Epithelial cell of esophagus (primary cell): ENCODE measurements at places on chromosomes 2 and 18.

DNA sequence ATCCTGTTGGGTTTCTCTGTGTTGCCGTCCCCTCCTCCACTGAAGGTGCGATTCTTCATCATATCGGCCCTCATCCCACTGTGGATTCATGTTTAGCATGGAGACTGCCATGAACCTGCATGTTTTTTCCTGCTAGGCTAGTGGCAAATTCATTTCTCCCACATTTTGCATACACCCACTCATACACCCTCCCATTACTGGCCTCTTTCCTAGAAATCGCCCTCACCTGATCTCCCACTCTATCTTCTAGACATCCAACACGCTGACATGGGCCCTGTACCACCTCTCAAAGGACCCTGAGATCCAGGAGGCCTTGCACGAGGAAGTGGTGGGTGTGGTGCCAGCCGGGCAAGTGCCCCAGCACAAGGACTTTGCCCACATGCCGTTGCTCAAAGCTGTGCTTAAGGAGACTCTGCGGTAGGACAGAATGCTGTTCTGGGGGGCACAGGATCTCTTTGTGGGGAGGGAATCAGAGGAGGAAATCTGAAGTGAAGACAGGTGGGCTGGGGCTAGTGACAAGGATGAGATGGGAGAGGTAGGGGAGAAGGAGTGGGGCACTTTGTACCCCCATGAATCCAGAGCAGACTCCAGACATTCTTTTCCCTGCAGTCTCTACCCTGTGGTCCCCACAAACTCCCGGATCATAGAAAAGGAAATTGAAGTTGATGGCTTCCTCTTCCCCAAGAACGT, 17.7 kb downstream of the PRKAG3 start:
- DNase-seq, result no peak

GRCh38 chr2:16722677-16723076, 57.0 kb upstream of the CYRIA start:
- no peak for DNase-seq

GRCh38 chr2:39620067-39620466, 45.6 kb upstream of the TMEM178A start:
- peak; percentile 84 for DNase-seq

DNA sequence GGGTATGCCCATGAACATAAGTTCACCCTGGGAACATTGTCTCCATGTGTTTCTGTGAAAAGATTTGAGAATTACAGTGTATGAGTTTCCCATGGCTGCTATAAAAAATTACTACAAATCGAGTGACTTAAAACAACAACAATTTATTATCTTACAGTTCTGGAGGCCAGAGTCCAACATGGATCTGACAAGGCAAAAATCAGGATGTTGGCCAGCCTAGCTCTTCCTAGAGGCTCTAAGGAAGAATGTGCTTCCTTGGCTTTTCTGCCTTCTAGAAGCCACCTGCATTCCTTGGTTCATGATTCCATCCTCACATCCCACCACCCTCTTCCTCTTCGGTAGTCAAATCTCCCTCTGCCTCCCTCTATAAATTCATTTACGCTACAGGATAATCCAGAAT, 38.6 kb downstream of the FAM124B start:
- DNase-seq, result no peak

GRCh38 chr2:181762848-181763247, 82.5 kb upstream of the NEUROD1 start:
- no peak for DNase-seq

- DNase-seq, result peak; percentile 21
Measured at GRCh38 chr2:226524381-226524843, 275.2 kb downstream of the IRS1 start.

GRCh38 chr18:59624369-59624765, 72.9 kb downstream of the CCBE1 start:
- DNase-seq, result no peak

GRCh38 chr18:36733150-36733549, 95.7 kb downstream of the TPGS2 start:
- DNase-seq, result no peak

DNA sequence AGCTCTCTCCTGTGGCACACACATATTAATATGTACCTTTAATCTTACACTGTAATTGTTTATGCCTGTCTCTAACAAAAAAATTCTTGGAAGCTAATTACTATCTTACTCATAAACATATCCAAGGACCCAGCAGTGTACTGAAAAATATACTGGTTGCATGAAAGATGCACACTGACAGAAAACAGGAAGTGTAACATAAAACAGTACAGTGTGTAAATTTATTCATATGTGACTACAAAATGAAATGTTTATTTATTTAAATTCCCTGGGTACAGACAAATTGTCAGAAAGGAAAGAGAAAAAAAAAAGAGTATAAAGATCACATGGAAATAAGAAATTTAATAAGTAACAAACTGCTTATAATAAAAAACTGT, 28.5 kb downstream of the TMEM131 start:
- DNase-seq, result no peak

DNA sequence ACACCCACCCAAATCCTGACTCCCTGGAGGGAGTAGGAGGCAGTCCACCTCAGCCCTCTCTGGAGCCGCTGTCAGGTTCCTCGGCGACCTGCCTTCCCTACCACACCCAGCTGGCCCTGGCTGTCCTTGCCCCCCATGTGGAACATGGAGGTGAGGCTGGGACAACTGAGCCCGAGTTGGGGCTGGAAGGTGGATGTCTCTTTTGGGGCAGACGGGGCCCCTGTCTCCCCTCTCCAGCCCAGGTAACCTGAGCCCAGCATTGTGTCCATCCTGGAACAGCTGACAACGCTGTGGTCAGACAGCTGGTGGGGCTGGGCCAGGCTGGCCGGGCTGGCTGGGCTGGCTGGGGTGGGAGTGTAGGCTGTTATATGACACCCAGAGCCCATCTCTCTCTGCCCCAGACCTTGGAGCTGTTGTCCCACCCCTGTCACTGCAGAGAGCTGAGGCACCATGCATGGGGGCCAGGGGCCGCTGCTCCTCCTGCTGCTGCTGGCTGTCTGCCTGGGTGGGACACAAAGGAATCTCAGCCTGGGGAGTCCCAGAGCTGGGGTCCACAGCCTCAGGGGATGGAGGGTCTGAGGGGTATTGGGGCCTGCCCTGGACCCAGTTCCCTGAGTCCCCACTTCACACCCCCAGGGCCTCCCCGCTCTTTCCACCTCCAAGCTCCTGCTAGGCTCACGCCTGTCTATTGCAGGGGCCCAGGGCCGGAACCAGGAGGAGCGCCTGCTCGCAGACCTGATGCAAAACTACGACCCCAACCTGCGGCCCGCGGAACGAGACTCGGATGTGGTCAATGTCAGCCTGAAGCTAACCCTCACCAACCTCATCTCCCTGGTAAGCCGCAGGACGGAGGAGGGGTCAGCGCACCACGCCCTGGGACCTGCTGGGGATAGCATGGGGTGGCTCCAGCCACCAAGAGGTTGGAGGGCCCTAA, at the start of gene CHRNG:
Gene CHRNG, plus strand, starts transcription at position 395 of the 934 bp plus-strand sequence. Its CDS starts 56 bp downstream, at position 451.
- no peak for DNase-seq

GRCh38 chr2:180625006-180625844, 355.2 kb upstream of the UBE2E3 start:
- DNase-seq, result peak; percentile 62

- DNase-seq, result peak; percentile 51
Measured at GRCh38 chr2:209476367-209477208, 52.7 kb downstream of the MAP2 start.

- peak; percentile 46 for DNase-seq
Measured at GRCh38 chr2:9076210-9076609, 72.7 kb upstream of the MBOAT2 start.

DNA sequence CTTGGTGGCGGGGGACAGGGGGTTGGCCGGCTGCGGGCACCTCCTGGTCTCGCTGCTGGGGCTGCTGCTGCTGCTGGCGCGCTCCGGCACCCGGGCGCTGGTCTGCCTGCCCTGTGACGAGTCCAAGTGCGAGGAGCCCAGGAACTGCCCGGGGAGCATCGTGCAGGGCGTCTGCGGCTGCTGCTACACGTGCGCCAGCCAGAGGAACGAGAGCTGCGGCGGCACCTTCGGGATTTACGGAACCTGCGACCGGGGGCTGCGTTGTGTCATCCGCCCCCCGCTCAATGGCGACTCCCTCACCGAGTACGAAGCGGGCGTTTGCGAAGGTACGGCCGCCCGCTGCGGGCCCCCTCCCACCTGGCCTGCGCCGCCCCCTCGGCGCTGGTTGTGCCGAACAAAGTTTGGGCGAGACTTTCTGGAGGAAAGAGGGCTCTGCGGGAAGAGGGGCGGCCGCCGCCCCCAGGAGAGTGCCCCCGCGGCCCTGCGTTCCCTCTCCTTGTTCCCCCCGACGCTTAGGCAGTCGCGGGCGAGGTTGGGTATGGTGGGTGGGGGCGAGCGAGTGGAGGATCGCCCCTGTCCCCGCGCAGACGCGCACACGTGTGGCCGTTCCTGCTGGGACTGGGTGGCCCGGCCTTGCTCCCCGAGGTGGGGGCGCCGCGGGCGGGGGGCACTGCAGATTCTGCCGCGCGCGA, 866 bp downstream of the CRIM1 start:
- DNase-seq, result peak; percentile 64
